AG10803 (cell line): ENCODE measurements at places on chromosomes 12 and 14.

DNA sequence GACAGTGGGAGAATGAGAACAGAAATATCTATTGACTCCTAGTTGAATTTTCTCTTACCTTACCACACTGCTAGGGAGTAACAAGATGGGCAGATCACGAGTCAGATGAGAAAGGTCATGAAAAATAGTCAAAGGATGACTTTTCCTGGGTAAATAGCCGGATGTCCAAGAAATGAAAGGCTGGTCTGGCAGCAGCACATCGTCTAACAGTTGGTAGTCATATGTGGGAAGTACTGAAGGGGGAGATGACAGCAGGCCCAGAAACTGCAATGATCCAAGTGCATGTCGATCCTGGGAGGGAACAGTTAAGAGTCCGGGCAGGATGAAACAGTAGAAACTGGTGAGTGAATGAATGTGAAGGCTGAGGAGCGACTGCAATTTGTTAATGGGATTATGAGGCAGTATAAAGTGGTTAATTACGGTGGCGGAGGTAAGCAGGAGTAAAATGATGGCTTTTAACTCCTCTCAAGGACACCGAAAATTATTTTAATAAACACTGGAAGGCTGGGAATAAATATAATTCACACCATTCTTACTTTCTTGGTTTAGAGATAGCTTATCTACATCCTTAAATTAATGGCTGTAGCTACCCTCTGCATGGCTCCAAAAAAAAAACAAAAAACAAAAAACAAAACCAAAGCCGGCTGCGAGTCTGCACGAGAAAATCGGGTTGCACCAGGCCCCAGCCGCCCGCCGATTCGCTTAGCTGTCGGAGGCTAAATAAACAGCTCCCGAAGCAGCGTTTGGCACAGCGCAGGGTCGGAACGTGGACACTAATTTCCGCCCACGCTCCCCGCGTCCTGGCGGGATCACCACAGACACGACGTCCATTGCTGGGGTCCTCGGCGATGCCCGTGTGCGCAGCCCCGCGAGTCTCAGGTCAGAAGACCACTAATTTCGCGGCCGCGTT is 1.0 kb upstream of the ERC1 start:
- peak; percentile 86 for DNase-seq

- DNase-seq, result no peak
These were observed 63.9 kb upstream of the GRIP1 start for GRCh38 chr12:66742508-66743367.

- DNase-seq, result no peak
These were observed 119.1 kb downstream of the TTC7B start for GRCh38 chr14:90697132-90697531.

GRCh38 chr14:56903304-56903969 is 93.2 kb upstream of the OTX2 start:
- DNase-seq, result no peak

DNA sequence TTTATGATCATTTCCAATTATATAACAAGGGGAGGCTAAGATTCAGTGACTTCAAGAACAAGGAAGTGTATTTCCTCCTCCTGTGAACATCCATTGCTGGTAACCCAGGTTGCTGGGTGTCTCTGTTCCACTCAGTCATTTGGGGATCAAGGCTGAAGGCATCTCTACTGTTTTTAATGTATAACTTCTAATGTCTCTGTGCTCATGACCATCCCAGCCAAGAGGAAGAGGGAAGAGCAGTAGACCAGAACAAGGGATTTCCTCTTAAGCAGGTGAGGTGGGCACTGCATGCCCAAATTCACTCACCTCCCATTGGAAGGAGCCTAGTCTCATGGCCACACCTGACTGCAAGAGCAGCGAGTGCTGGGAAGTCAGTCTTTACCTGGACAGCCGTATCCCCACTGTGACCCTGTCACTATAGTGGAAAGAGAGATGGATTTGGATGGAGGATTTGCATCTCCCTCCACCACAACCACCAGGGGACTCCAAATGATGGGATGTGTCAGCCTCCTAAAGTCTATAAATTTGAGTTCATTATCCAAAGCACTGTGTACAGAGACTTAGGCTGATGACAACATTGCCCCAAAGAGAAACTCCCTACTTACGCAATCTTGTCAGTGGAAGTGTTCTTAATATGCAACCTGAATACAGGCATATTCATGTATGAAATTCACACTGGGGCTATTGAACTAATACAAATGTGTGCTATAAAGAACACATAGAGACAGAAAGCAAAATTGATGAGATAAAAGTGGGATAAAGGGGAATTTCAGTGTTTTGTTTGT is 368.7 kb downstream of the TMEM132D start:
- no peak for DNase-seq

DNA sequence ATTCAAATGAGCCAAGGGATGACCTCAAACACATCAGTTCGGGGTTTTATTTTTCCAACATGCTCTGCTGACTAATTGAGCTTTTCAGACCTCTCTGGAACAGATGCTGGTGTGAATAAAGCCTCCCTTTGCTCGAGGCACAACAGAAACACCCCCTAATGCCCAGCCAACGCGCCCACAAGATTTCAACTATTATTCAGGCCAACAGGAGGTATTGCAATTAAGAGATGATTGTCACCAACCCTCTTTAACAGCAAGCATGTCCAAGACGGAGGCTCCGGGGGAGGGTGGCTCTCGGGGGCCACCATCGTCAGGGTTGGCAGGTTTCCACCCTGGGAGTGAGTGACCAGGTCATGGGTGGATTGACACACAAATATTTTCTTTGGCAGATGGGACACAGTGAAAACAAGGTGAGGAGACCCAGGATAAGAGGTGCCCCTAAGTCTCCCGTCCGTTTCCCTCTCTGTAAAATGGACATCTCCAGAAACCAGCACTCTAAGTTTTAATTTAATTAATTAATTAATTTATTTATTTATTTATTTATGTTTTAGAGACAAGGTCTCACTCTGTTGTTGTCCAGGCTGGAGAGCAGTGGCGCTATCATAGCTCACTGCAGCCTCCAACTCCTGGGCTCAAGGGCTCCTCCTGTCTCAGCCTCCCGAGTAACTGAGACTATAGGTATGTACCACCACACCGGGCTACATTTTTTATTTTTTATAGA is 56.1 kb downstream of the MAP1LC3B2 start:
- DNase-seq, result no peak

GRCh38 chr14:103848175-103849077 is 1.1 kb upstream of the PPP1R13B start:
- DNase-seq, result no peak

- DNase-seq, result no peak
These were observed 1.6 kb downstream of the CMA1 start for GRCh38 chr14:24506443-24506842.

DNA sequence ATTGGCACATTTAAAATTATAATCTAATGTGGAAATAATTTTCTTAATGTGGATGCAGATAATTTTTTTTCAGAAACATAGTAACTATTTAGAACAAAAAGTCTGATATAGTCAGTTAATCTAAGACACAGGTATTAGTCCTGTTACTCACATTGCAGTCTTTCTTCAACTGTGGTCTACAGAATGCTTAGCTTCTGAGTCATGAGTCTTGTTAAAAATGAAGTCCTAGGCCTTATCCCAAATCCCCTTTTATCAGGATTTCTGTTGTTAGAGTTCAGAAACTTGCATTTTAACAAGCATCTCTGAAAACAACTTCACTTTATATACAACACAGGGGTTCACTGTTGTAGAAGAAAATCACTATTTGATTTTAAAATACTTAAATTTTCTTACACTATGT is 112.2 kb downstream of the SLC16A7 start:
- peak; percentile 56 for DNase-seq

GRCh38 chr12:106344131-106344530 is 13.4 kb upstream of the POLR3B start:
- no peak for DNase-seq

DNA sequence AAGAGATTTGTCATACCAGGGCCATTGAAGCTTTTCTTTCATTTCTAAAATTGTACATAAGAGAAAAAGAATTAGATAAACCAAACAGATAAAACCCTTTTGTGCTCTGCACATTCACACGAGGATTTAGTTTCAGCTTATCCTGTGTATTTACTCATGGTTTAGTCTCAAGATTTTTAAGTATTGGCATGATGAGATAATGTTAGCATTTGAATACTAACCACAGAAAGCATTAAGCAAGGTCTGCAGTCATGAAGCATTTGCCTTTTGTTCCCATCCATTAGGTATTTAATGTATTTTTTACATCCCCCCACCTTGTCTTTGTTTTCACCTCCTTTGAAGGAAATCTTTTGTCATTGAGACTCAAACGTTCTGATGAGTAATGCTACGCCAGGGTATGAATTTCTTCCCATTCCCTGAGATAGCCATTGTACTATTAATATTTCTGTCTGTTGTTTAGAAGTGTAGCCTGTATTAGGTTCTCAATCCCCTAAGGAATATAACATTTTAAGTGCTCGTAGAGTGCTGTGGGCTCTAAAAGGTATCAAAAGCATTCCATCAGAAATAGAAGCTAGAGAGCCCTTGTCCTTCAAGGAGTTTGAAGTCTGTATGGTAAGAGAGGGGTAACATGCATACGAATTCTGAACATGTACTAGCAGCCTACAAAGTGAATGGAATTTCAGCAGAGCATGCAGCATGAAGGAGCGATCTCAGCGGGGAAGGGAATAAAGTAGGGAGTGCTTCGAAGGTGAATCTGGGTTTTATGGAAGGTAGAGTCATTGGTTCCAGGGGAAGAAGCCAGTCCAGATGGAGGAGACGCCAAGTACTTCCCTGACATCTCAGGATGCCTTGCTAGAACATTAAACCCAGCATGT is 22.3 kb downstream of the CRADD start:
- peak; percentile 71 for DNase-seq

DNA sequence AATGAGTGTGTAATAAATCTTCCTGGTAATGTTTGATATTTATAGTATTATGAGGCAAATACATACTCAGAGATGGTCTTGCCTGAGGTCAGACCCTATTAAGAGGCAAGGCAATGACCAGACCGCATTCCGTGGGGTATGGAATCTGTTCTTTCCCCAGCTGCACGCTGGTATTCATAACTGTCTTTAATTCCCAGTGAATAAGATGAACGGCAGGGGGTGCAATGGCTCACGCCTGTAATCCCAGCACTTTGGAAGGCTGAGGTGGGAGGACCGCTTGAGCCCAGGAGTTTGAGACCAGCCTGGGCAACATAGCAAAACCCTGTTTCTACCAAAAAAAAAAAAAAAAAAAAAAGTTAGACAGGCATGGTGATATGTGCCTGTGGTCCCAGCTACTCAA is 44.6 kb downstream of the ERO1A start:
- peak; percentile 2 for DNase-seq

DNA sequence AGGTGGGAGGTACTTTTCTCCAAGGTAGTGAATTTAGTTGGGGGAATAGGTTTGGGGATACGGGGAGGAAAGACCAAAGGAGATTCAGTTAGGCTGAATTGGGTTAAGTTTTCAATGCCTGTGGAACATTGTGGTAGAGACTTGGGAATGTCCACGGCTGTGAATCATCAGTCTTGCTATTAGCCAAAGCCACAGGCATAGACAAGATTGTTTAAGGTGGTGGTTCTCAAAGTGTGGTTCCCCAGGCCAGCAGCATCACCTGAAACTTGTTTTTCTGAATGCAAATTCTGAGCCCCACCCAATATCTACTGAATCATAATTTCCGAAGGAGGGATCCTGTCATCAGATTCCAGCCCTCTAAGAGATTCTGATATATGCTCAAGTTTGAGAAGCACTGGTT is 316.2 kb downstream of the EGLN3 start:
- peak; percentile 40 for DNase-seq

DNA sequence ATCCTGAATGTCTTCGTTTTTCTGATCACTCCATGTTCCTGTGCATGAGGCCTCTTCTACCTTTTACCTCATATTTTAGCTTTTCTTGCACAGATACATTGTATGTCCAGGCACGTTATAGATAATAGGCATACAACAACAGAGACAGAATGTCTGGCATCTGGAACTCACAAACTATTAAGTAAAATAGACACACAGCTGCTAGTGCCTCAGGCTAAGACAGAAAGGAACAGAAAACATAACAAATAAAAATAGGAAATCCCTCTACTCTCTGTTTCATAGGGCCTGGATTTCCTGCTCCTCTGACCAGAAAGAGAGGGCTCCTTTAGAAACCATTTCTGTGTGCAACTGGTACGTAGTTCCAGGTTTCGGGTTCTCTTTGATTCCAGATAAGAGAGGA is 48.6 kb downstream of the ATXN7L3B start:
- no peak for DNase-seq

GRCh38 chr12:57753756-57754337 is 1.1 kb upstream of the MARCHF9 start:
- DNase-seq, result no peak

DNA sequence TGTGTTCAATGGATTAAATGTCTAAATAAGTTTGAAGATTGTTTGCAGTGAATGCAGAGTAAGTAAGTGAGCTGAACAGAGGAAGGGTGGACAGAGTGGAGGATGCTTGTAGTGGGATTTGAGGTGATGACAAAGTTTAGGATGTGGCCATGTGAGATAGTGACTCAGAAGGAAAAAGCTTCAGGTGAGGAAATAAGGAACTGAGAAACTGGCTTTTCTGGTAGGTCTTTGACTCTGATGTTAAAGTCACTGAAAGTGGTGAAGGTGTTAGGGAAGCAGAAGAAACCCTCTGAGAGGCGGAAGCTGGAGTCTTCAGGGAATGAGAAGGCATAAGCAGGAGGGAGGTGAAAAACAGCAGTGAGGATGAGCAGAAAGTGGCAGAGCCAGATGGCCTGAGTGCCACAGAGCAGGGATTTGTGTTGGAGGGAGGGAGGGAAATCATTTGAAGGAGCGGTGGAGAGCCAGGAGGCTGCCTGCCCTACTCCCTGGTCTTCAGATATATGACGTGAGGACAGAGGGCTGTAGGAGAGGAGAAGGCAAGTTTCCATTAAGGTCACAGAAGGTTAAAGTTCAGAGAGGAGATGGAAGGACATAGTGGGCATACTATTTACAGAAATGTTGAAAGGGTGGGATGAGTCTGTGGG is 24.8 kb downstream of the RGS6 start:
- no peak for DNase-seq

DNA sequence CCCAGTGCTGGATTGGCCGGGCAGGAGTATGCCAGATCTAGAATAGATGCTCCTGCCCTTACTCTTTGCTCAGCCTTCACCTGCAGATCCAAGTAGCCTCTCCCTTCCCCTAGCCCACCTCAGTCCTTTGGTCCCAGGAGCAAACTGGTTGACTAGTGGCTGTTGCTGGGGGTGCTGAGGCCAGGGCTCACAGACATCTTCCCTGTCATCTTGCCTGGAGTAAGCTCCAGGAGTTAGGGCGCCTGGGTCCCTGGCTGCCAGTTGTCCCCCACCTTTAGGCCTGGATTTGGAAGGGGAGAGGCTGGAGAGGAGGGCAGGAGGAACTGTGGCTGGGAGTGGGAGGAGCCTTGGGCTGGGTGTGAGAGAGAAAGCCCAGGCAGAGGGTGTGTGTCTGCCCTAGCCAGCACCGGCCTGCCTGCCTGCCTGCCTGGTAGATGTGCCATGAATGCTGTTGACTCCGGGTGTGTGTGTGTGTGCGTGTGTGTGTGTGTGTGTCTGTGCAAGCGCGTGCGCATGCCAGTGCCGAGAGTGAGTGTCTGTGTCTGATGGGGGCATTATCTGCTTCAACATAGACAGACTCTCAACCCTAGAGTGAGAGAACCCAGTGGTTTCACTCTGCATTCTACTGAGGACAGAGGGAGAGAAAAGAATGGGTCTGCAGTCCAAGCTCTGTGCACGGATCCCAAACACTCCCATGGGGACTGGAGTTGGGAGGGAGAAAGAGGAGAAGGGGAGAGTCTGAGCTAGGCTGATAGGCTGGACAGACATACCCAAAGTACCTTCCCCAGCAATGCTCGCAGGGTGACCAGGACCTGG is 845 bp upstream of the RARG start:
- peak; percentile 56 for DNase-seq
